ENCODE measurements at places on chromosomes 6 and 20.

DNA sequence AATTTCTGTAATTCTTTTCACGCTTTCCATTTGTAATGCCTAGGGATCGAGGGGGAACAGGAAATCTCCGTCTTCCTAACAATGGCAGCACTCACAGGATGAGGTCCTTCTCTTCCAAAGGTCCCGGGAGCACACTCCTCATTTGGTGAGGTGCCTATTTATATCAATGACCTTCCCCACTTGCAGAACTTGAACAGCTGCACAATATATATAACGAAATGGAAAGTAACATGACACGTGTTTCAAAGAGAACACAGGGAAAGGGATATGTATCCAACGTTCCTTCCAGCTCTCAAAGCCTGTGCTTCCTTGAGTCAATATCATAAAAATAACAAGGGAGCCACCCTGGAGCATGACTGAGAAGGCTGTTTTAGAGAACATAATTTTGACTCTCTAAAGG, 78.6 kb upstream of the RBM24 start:
- DNase-seq = no peak

DNA sequence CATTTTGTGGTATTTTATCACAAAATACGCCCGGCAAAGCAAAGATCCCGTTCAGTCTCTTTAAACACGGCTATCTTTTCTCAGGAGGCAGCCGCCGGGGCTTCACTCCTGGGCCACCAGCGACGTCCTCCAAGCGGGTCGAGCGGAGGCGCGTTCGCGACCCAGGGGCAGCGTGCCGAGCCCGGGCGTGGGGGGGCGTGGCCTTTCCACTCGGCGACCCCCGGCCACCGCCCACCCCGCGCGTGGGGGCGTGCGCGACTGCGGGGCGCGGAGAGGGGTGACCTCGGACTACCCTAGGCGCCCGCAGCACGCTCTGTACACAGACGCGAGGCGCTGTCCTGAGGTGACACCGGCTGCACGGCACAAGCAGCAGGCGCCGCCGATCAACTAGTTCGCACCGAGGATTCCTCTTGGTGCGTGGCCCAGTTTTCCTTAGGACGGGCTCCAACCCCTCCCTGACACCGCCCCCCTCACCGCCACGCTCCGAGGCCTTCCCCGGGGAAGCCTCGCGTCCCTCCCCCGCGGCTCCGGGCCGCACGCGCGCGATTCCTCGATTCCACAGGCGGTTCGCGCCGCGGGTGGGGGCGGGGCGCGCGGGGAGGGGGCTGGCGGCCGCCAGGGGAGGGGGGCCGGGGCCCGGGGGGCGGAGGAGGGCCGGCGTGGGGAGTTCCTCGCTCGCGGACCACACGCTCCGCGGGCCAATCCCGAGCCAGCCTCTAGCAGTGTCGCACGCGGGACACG, 1.1 kb upstream of the JARID2 start:
- peak; percentile 35 for DNase-seq

DNA sequence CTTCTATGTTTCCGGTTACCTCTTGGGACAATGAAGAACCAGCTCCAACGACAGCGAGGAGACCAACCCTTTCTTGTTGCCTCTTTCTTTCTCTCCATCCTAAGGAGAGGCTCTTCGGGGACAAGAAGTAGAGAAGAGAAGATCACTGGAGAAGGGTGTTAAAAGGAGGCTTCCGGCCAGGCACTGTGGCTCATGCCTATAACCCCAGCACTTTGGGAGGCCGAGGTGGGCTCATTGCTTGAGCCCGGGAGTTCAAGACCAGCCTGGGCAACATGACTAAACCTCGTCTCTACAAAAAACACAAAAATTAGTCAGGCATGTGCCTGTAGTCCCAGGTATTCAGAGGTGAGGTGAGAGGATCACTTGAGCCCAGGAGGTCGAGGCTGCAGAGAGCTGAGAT, 90.8 kb upstream of the TNFAIP3 start:
- DNase-seq = no peak

- DNase-seq = no peak
These were observed 612 bp upstream of the AGPAT4 start for GRCh38 chr6:161274488-161274858.

- no peak for DNase-seq
These were observed 98.4 kb downstream of the TAF4 start for GRCh38 chr20:61967300-61967699.

DNA sequence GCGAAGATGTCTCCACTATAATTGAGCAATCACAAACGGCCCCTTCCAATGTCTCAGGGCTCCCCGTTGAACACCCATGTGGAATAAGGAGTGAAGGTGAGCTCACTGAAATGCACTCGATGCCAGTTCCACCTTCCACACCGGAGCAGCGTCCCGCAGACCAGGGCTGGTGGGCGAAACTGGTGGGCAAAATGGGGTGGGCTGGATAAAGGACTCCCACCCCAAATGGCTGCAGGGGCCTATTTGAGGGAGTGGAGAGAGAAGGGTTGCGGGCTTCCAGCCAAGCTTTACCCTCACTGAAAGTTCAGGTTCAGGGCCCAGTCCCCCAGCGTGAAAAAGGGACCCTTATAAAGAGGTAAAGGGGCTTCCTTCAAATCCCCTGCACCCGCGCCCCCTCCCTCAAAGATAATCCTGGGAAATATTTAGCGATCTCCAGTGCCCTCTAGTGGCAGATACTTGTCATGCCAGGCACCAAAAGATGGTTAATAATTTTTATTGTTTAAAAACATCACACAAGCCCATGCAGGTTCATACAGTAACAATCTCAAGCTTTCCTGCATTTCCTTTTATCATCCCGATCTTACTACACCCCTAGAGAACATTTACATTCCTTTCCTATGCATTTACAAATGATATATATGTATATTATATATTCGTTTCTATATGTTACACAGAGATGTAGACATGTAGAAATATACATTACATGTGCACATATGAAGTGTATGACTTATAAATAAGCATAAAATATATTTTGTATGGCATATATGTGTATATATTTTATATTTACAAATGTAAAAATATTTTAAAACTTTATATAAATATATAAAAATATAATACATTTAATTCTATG, 58.2 kb upstream of the NKX2-2 start:
- DNase-seq = no peak

GRCh38 chr6:134698228-134698627, 251.7 kb downstream of the ALDH8A1 start:
- DNase-seq = no peak

- no peak for DNase-seq
These were observed 14.5 kb upstream of the TRIM39 start for GRCh38 chr6:30312266-30312665.

DNA sequence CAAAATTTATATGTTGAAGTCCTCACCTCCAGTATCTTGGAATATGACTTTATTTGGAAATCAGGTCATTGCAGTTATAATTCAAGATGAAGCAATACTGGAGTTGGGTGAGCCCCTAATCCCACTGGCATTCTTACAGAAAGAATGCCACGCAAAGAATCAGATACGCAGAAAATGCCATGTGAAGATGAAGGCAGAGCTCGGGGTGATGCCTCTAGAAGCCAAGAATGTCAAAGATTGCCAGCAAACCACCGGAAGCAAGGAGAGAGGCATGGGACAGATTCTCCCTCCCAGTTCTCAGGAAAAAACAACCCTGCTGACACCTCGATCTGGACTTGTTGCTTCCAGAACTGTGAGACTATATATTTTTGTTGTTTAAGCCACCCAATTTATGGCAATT, 273.4 kb upstream of the CITED2 start:
- no peak for DNase-seq
